ENCODE measurements at places on chromosomes 4 and X.

- DNase-seq, result no peak
These were observed 495.2 kb downstream of the INPP4B start for GRCh38 chr4:142350871-142351270.

GRCh38 chr4:158770671-158771070 is 1.8 kb downstream of the FNIP2 start:
- DNase-seq, result no peak

DNA sequence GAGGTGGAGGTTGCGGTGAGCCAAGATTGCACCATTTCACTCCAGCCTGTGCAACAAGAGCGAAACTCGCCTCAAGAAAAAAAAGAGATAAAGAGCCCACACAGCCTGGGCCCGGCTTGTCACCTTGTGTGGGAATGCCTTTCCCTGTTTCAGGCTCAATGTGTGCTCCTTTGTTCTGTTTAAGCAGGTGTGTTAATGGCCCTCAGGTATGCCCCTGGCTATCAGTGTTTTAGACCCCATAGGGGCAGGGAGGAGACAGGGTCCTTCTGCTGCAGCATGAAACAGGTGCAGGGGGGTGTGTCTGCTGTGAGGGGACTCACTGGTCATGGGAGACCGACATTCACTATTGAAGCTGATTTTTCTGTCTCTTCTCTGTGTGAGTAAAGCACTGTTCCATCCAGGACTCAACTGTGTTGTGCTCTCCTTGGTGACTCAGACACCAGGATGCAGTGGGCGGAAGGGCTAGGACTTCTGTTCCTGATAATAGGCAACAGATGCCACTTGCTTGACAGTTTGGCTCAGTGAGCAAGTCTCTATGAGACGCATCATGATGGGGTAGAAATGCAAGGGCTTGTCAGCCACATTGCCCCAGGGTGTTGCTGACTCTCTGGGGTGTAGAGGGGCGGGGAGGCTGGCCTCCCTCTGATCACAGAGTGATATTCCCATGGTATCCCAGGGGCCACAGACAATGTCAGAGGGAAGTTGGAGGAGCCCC is 15.6 kb upstream of the LAP3 start:
- peak; percentile 49 for DNase-seq

DNA sequence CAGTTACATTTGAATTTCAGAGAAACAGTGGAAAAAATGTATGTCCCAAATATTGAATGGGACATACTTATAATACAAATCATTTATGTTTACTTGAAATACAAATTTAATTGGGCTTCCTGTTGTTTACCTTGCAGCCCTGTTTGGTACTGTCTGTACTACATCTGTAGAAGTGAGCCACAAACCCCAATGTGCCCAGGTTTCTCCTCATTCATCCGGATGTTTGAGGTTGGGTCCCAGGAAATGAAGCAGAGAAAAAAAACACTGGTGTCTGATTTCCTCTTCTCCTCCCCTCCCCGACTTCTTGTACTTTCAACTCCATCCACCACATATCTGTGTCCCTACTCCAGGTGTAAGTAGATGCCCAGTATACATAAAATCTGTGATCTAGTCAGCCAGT is 27.1 kb upstream of the SCRG1 start:
- DNase-seq, result no peak

- peak; percentile 18 for DNase-seq
These were observed 64.5 kb upstream of the CLDN34 start for GRCh38 chrX:9902656-9903055.

- DNase-seq, result no peak
These were observed 17.6 kb upstream of the PRRG1 start for GRCh38 chrX:37331546-37331945.

- no peak for DNase-seq
These were observed 102.8 kb downstream of the STOX2 start for GRCh38 chr4:184007891-184008290.

DNA sequence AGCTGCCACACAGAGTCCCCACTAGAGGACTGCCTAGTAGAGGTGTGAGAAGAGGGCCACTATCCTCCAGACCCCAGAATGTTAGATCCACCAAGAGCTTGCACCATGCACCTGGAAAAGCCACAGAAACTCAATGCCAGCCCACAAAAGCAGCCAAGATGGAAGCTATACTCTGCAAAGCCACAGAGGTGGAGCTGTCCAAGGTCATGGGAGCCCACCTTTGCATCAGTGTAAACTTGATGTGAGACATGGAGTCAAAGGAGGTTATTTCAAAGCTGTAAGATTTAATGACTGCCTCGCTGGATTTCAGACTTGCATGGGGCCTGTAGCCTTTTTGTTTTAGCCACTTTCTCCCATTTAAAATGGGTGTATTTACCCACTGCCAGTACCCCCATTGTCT is 1030.1 kb upstream of the GRIA3 start:
- DNase-seq, result no peak

DNA sequence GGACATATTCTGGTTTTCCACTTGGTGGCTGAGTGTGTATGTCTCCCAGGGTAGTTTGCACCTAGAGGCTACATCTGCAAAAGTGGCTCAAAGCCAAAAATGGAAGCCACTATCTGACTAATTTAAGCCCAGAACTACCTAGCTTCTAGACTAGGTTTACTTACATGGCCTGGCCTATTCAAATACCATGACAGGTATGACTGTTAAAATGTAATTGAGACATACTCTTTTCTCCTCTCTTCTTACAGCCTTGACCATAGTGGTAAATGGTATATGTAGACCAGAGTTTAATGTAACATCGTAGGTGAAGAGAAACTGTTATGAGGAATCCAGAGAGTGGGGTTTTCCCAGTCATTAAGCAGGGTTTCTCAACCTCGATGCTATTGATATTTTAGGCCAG is 2.6 kb upstream of the TRPC5 start:
- DNase-seq, result no peak

- DNase-seq, result no peak
These were observed 919.0 kb downstream of the RAPGEF2 start for GRCh38 chr4:160021870-160022269.

DNA sequence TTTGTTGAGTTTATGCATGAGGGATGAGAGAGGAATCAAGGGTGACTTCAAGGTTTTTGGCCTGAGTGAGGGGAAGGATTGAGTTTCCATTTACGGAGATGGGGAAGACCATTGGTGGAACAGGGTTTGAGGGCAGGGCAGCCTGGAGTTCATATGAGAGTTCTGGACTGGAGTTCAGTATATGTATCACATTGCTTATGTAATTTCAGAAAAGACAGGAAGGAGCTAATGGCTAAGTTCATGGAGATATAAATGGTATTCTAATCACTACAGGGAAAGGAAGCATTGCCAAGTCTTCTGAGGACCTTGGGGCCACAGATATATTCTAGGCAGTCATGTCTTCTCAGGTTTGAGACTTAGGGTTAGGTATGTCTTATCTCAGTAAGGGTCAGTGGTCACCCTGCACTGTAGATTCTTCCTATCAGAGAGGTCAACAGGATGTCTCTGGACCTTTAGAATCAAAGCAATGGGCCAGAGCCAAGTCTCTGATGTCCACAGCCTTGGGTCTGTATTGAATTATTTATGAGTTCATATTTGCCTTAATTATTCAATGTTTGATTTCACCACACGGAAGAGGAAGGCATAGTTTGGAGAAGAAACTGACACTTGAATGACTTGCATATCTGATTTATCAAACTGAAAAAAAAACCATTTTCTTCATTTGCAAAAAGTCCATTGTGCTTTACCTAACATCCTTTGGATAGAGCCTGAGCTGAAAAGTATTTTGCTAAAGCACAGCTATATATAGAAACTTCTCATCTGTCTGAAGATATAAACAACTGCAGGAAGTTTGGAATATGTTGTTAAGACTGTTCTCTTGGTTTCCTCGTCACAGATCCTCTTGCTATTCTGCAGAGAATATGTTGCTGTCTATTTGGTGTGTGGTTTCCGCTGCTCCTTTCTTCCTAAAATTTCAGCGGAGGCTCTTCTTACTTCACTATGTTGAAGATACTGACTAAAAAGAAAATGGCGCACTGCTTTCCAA is 139.5 kb downstream of the PDGFRA start:
- no peak for DNase-seq

DNA sequence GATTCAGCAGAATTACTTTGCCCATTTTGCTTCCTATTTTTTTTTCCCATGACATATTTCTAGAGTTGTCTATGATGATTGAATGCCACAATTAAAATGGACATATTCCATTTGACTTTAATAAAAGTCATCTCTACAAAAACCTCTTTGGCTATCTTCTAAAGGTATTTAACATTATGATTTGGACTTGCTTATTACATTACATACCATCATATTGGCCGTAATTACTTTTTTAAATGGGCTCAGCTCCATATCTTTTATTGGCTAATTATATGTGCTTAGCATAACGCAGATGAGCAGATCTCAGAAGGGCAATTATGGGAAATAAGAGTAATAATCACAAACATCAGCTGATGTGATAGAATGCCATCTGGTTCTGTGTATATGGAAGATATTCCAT is 4.5 kb upstream of the LNX1 start:
- DNase-seq, result no peak

DNA sequence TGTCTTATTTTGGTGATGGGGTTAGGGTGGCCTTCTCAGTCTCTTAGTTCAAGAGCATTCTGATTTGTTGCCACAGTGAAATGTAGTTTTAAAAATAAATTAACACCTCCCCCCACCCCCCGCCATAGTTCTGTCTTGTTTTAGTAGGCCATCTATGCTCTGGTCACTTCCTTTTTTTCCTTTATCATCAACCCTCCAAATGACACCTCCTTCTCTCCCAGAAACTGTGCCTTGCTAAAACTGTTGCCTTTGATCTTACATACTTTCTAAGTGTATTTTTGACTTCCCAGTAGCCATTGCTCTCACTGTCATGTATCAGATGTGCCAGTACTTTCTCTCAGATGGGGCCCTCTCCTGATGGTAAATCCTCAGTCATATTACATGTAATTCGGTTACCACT is 14.5 kb upstream of the NDUFC1 start:
- DNase-seq, result no peak
